ENCODE measurements at places on chromosomes 7 and 10.

DNA sequence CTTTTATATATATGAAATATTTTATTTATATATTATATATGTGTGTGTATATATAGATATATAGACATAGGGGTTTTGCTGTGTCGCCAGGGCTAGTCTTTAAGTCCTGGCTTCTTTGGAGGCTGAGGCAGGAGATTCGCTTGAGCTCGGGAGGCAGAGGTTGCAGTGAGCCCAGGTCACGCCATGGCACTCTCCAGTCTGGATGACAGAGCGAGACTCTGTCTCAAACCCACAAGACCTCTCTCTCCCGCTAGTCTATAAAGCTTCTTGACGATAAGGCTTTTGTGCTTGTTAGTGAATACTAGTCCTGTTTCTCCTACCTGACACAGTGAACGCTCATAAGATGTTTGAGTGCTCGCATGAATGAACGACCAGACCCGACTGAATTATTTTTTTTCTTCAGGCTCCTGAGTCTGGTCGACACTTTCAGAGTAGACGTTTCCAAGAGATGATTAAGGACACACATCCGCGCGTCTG is 577 bp upstream of the DDX21 start:
- H3K27ac ChIP-seq = peak overlapping the region; percentile 91
- DNase-seq = no peak
- peaks cover 30% of the 10 kb centered on the region for H3K4me1 ChIP-seq
- H3K36me3 ChIP-seq = peaks cover 7% of the 10 kb centered on the region

GRCh38 chr7:101705331-101705730 is 76.2 kb upstream of the MYL10 start:
- no peak overlapping the region for H3K4me3 ChIP-seq
- peaks cover 37% of the 10 kb centered on the region for H3K4me1 ChIP-seq
- no peaks in the 10 kb centered on the region for H3K36me3 ChIP-seq
- no peak for DNase-seq
- peaks cover 19% of the 10 kb centered on the region for H3K27me3 ChIP-seq
- H3K27ac ChIP-seq = no peak overlapping the region

- H3K27ac ChIP-seq = no peak overlapping the region
- H3K27me3 ChIP-seq = no peaks in the 10 kb centered on the region
- no peaks in the 10 kb centered on the region for H3K36me3 ChIP-seq
- no peak overlapping the region for H3K4me3 ChIP-seq
Observed at GRCh38 chr7:7109934-7110333, 72.4 kb upstream of the C1GALT1 start.

DNA sequence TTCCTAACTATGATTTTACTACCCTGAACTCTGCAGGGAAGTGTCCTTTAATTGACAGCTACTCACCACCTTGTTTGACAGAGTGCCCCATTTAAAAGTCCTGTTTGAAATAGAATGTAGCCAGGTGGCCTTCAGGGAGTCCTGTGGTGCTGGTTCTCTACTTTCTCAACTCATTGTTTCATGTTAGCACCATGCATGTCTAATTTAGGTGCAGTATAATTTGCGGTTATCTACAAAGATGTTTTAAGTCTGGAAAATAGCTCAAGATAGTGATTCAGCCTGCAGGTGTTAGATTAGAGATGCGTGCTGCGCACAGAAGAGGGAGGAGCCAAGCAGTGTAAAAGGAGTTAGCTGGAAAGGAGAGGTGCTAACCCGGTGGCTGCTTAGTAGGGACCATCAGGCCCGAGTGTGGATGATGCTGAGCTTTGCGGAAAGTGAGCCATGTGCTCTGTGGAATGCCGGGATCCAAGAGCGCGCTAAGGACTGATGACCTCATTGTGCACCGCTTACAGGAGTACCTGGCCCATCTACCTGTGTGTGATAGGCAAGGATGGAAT is 1.2 kb downstream of the CCM2 start:
- H3K36me3 ChIP-seq = no peaks in the 10 kb centered on the region
- H3K27ac ChIP-seq = peak overlapping the region; percentile 91
- H3K4me1 ChIP-seq = peaks cover 23% of the 10 kb centered on the region

GRCh38 chr10:3568983-3569382 is 216.0 kb downstream of the KLF6 start:
- no peak overlapping the region for H3K27ac ChIP-seq
- no peaks in the 10 kb centered on the region for H3K4me1 ChIP-seq
- DNase-seq = no peak
- no peaks in the 10 kb centered on the region for H3K27me3 ChIP-seq

DNA sequence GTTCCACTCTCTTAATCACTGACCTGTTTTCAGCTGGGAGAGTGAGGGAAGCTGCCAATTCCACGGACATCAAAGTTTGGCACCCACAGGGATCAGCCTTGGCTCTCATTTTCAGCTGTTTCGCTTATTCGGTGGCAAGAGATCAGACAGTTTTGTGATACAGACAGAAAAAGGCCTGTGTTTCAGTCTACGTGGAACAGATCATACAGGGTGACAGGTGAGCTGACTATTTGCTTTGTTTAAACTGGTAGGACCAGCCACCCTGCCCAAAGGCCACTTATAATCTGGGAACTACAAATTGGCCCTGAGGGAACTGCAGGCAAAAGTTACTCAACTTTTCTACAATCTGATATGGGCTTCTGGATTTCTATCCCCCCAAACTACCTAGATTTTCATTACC is 128.6 kb downstream of the ZNF467 start:
- no peaks in the 10 kb centered on the region for H3K4me1 ChIP-seq
- H3K27me3 ChIP-seq = peaks cover 4% of the 10 kb centered on the region
- no peak for DNase-seq
- no peaks in the 10 kb centered on the region for H3K36me3 ChIP-seq
- no peak overlapping the region for H3K27ac ChIP-seq

DNA sequence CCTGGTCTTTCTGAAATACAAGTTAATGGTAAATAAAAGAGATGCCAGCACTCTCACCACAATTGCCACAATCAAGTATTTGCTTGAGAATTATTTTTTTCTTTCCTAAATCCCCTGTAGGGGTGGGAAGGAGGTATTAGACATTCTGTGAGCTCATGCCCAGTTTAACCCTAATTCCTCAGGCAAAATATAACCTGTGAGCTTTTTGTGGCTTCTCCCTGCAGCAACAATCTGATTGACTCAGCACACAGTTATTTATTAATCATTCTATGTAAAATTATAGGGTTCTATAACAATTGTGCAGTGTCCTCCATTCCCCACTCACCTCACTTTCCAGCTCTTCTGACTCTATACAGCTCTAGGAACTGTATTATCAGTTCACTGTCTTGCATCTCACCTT is 66.3 kb downstream of the GLI3 start:
- H3K27me3 ChIP-seq = no peaks in the 10 kb centered on the region
- H3K36me3 ChIP-seq = no peaks in the 10 kb centered on the region
- H3K4me1 ChIP-seq = no peaks in the 10 kb centered on the region

GRCh38 chr10:79932841-79933379 is 16.0 kb downstream of the SFTPD start:
- peaks cover 28% of the 10 kb centered on the region for H3K27me3 ChIP-seq
- H3K4me3 ChIP-seq = no peak overlapping the region
- peaks cover 30% of the 10 kb centered on the region for H3K4me1 ChIP-seq
- H3K36me3 ChIP-seq = no peaks in the 10 kb centered on the region

DNA sequence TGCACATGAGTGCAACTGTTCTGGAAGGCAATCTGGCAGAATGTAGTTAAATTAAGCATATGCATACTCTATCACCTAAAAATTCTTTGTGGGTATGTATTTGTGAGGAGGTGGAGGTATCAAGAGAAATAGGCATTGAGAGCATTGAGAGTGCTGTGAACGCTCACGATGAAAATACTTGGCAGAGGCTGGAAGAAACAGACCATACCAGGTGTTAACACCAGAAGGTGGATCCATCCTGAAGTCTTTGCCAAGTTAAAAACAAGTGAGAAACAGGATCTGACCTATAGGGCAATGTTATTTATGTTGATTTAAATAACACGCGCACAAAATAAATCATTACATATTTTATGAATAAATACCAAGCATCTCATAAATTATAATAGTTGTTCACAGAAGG is 311.6 kb downstream of the PCLO start:
- H3K27ac ChIP-seq = no peak overlapping the region
- DNase-seq = no peak
- H3K4me1 ChIP-seq = no peaks in the 10 kb centered on the region

- no peak for DNase-seq
- no peaks in the 10 kb centered on the region for H3K27me3 ChIP-seq
- no peak overlapping the region for H3K4me3 ChIP-seq
- H3K27ac ChIP-seq = no peak overlapping the region
- H3K4me1 ChIP-seq = peaks cover 36% of the 10 kb centered on the region
Observed at GRCh38 chr10:124728071-124728829, 15.9 kb downstream of the FAM53B start.

GRCh38 chr10:88540351-88540750 is 42.8 kb downstream of the RNLS start:
- no peaks in the 10 kb centered on the region for H3K4me1 ChIP-seq
- no peaks in the 10 kb centered on the region for H3K27me3 ChIP-seq
- no peak overlapping the region for H3K4me3 ChIP-seq
- DNase-seq = no peak
- H3K27ac ChIP-seq = no peak overlapping the region
